ENCODE measurements at places on chromosomes 7 and 10.

DNA sequence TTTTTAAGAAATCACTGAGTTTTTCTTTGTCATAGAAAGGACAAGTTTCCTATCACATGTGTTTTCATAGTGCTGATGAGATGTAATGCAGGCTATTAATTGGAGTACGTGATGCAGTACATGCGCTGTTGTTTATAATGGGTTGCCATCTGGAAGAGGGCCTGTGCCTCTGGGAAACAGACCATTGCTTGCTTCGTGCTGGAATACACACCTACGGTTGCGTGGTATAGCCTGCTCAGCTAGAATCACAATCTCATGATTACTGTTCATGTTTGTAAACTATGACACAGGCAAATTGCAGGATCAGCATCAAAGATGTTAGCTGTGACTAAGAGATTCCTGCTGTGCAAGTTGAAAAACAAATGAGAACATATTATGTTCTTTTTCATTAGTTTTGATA, 107.2 kb upstream of the STEAP1B start:
- no peak for DNase-seq

DNA sequence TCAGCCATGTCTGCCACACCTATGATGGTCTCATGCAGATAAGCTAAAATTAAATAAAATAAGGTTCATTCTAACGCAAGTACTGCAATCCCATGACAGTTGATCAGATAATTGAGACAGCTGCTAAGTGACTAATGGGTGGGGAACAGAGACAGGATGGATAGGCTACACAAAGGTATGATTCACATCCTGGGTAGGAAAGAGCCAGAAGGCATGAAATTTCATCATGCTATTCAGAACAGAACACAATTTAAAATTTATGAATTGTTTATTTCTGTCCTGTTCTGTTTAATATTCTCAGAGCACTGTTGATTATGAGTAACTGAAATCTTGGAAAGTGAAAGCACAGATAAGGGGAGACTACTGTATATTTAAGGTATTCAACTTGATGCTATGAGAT, 381.8 kb upstream of the SORCS1 start:
- DNase-seq = no peak

DNA sequence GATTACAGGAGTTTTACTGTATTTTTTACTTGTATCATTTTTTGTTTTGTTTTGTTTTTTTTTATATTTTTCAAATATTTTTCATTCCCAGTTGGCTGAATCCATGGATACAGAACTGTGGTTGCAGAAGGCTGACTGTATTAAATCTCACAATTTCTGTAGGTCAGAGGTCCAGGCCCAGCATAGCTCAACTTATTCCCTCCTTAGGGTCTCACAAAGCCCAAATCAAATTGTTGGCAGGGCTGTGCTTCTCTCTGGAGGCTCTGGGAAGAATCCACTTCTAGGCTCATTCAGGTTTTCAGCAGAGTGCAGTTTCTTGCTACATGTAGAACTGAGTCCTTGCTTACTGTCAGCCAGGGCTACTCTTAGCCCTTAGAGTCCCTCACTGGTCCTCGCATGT, 22.6 kb downstream of the TSPAN14 start:
- no peak for DNase-seq

DNA sequence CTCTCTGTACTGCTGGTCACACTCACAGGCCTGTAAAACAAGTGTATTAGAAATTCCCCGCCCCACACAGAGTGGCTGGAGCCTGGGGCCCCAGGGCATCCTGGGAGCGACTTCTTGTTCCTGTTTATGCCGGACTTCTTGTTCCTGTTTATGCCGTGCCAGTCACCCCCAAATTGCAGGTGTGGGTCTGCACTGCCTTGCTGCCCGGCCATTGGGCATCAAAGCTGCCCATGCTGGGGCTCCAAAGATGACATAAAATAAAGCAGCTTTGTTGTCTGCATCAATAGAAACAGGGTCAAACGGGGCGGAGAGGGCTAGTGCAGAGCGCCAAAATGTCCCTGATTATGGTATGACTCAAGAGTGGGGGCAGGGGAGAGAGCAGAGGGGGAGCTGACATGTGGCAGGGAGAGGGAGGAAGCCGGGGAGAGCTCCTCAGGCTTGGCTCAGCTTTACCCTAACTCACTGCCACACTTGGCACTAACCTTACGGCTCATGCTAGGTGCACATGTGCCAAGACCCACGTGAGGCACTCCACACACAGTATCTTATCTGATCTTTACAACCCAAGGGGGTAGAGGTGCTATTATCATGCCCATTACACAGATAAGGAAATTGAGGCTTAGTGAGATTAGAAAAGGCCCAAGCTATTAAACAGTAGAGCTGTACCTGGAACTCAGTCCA, 98.4 kb downstream of the PIP4K2A start:
- no peak for DNase-seq

- no peak for DNase-seq
Measured at GRCh38 chr7:2482725-2483451, 6.7 kb upstream of the GRIFIN start.

DNA sequence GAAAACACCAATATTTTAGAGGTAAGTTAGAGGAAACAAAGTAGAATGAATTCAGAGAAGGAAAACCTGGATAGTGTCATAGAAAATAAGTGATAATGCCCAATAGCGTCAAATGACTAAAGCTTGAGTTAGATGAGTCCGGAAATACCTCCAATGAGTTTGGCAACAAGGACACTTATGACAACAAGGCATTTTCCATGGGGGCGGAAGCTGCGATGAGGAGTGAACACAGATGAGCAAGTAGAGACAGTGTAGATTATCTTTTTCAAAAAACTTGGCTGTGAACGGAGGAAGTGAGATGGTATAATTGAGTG, 383 bp upstream of the R3HCC1L start:
- no peak for DNase-seq

DNA sequence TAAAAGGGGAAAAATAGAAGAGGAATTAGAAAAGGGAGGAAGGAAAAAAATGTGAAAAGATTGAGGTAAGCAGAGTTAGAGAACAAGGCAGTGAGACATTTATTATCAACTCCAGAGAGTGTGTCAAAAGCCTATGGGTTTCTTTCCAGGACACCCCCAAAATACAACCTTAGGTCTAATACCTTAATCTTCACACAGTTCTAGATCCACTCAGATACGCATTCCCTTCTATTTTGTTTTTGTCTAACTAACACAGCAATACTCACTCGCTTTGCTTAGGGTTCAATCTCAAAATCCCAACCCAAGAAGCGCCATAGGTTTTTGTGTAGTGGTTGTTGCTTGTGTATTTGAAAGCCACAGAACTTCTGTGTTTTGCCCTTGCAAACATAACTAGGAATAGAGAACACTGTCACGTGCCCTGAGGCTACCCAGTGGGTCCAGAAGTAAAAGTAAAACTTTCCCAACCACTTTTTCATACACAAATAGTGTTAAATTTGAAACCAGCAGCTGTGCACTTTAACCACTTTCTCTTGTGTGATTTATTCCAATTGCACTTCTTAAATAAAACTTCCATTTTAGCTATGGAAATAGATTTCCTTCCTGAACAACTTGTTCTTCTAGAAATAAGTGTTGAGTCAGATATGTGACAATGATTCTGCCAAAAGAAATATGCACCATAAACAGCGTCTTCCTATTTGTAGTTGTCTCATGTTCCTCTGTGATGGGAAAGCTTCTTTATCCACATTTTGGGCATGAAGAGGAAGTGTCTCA, 414.7 kb upstream of the GHITM start:
- DNase-seq = no peak

- no peak for DNase-seq
Measured at GRCh38 chr10:124210263-124210662, 116.9 kb upstream of the CHST15 start.

DNA sequence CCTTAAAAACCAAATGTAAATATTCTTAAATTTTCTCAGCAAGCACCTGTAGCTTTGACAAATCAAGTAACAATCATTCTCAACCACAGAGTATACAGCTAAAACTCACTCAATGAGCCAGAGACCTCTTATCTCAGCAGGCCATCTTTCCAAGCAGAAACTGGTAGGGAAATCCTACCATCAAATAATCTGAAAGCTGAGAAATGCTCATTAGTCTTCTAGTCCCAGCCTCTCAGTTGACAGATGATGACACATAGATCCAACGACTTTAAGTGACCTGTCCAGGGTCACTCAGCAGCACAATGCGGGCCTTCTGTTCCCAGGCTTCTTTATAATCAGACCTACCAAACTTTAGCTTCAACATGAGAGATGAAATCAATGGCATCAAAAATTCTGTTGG, 184.6 kb downstream of the SGMS1 start:
- no peak for DNase-seq

DNA sequence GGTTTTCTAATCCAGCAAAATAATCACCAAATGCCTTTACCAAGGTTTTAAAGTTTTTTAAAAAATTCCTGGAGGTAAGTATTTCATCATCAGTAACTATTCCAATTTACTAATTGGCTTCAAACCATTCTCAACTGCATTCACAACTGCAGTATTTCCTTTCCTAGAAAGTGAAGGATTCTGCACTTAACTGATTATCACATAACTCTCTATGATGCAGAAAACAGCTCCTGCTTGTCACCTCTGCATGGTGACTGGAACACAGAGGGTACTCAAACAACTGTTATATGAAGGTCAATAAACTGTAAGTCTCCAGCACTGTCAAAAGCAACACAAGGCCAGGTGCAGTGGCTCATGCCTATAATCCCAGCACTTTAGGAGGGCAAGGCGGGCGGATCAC, 42.6 kb downstream of the SRPK2 start:
- DNase-seq = no peak

DNA sequence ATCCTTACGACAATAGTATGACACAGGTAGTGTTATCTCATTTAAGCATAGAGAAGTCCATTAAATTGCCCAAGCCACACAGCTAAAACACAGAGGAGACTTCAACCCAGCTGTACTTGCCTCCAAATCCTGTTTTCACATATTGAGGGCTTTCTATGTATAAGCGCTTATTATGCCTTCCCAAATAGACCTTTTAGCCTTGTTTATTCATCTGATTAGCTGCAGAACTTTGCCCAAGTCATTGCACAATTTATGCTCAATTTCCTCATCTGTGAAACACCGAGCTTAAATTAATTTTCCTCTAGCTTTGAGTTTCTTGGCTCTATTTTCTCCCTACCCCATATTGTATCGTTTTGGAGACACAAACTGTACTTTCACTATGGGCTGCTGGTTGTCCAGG, 15.5 kb downstream of the NPS start:
- no peak for DNase-seq

- DNase-seq = no peak
Measured at GRCh38 chr7:44372560-44373417, 47.4 kb upstream of the CAMK2B start.

GRCh38 chr10:110786172-110786571, 85.6 kb upstream of the PDCD4 start:
- DNase-seq = no peak

- no peak for DNase-seq
Measured at GRCh38 chr10:28947171-28947570, 269.9 kb downstream of the BAMBI start.

- no peak for DNase-seq
Measured at GRCh38 chr10:103884681-103885139, 29.3 kb upstream of the SH3PXD2A start.

DNA sequence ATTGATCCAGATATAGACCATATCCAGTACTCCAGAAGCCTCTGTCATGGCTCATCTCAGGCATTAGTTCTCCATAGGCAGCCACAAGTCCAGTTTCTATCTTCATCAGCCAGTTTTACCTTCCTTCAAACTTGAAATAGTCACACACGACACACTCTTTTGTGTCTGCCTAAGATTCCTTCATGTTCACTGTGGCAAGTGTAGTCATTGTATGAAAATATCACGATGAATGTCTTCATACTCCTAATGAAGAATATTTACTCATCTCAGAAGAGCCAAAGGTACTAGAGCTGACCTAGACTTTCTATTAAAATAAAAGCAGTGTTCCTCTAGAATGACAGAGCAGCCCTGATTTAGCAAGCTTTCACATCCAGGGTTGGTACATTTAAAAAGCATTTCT, 230.7 kb downstream of the SNX13 start:
- no peak for DNase-seq

DNA sequence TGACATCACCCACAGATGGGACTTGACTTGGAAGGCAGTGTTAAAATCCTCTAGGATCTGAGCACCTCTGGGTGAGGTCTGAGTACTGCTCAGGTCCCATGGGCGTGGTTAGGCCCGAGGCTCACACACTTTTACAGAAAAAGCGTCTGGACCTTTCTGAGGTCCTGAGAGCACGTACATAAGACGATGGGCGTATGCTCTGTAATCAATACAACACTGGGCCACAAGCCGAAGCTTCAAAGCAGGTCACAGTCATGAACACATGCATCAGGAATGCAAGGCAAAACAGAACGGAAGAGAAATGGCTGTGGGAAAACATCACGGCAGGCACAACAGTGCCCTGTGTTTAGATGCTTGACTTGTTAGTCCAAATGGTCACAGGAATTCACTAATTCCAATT, 112.2 kb downstream of the LARP4B start:
- DNase-seq = no peak

GRCh38 chr10:85558533-85558932, 808.1 kb downstream of the GRID1 start:
- DNase-seq = no peak

Measured in stimulated activated CD8-positive, alpha-beta memory T cell treated with anti-CD3 and anti-CD28 coated beads, Interleukin-4, amount 100 ng/mL, for 24 hours (primary cell).